ENCODE measurements at places on chromosomes 2 and 18.

- no peak for DNase-seq
Observed at GRCh38 chr18:79903071-79903635, 48.3 kb downstream of the SLC66A2 start.

GRCh38 chr2:235619544-235619943 is 125.7 kb downstream of the AGAP1 start:
- no peak for DNase-seq

GRCh38 chr2:102412199-102412598 is 10.8 kb upstream of the IL18RAP start:
- no peak for DNase-seq

GRCh38 chr2:23615216-23616020 is 230.4 kb downstream of the KLHL29 start:
- no peak for DNase-seq

GRCh38 chr2:204795156-204795555 is 249.9 kb downstream of the PARD3B start:
- no peak for DNase-seq

- DNase-seq: no peak
Observed at GRCh38 chr2:241814393-241814642, 5.3 kb downstream of the NEU4 start.

- DNase-seq: no peak
Observed at GRCh38 chr18:52596748-52597435, 256.9 kb downstream of the DCC start.

DNA sequence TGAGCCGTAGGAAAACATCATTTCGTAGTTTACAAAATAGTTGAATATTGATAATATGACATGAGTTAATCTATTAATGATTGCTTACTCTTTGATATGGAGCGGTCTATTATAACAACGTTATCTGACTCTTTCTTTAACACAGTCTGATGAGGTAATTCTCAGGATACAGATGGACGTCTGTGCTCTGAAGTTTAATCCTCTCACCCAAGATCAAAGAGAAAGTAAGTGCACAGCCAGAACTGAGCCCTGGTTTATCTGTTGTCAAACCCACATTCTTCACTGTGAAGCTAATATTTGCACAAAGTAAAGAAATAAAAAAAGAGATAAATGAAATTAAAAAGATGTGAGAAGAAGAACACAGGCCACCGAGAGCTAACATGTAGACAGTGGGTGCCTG is 190.9 kb upstream of the COPS8 start:
- no peak for DNase-seq

- DNase-seq: no peak
Observed at GRCh38 chr2:128196026-128196425, 105.0 kb downstream of the UGGT1 start.

DNA sequence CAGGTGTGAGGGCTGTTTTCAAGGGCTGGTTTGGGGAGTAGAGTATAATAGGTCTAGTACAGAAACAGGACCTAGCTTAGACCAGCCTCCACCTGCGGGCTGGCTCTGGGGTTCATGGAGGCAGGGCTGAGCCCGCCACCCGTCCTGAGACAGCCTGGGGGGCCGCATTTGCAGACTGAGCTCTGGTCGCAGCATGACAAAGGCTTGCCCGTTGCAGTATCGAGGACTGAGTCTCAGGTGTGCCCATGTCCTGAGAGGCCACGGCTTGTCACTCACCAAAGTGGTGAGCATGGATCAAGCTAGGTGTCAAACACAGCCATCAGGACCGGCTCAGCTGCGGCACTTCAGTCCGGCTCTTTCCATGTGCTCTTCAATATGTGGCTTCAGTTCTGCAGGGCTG is 144.7 kb downstream of the KLHL29 start:
- no peak for DNase-seq

GRCh38 chr2:113124181-113124961 is 3.0 kb upstream of the IL1RN start:
- no peak for DNase-seq

DNA sequence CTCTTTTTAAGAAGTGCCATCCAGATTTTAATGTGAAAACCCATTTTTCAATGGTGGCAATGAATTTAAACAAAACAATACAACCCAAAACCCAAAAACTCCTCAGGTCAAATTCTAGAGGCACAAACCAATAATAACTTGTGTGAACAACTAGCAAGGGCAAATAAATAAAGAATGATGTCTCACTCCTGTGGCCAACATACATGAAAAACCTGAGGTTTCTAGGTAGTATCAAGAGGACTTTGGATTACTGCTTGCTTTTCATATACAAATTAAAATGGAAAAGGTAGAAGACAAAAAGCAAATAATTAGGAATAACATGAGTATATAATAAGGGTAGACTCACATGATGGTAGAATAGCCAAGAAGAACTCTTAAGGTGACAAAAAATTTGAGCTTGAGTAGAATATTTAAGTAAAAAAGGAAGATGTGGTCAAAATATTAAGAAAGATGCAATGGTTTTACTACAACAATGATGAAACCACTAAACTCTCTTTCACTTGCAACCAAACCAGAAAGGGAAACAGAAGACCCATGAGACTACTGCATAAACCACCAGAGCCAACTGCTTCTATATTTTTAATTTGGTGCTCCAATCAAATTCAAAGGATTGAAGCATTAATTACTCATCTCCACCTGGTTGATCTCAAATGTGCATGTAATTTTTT is 53.5 kb downstream of the DARS1 start:
- no peak for DNase-seq

GRCh38 chr18:10516078-10516477 is 9.7 kb upstream of the NAPG start:
- no peak for DNase-seq

DNA sequence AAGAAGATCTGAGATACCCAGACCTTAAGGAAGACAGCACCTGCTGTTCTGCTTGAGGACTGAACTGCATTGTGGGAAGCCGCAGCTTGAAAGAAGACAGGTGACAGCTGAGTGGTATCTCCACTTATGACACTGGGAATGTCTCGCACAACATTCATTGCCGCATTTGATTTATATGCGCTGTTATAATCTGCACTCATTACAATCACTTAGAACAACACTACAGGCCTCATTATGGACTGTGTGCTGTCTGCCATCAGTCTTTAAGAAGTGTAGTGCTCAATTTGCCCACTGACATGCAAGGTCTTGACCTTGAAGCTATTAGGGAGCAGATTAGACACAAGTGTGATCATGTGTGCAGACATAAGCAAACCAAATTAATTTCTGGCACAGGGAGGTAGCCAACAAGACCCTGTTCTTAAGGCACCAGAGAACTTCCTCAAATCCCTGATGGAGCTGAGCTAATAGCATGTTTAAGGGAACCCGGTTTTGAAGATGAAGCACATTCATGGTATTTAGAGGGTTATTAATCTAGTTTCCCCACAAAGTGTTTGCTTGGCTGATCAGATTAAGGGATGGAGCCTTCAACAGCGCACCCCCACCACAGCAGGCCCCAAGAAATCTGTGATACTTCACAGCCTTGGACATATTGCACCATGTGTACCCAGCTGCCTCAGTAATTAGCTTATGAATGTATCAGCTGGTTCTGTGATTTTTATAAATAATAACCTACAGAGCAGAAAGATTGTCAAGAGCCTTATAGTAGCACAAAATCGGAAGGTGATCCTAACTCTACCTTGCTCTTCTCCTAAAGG is 146.8 kb downstream of the SATB2 start:
- DNase-seq: no peak

GRCh38 chr18:765764-766549 is 46.1 kb downstream of the YES1 start:
- DNase-seq: no peak

DNA sequence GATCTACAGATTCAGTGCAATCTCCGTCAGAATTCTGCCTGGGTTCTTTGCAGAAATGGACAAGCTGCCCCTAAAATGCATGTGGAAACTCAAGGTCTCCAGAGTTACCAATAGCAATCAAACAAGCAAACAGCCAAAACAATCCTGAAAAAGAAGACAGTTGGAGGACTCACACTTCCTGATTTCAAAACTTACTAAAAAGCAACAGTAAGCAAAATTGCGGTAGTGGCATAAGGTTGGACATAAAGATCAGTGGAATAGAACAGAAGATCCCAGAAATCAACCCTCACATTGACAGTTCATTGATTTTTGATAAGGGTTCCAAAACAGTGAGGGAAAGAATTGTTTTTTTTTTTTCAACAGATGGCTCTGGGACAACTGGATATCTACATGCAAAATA is 59.7 kb downstream of the NPPC start:
- no peak for DNase-seq

- no peak for DNase-seq
Observed at GRCh38 chr2:168114040-168114439, 133.4 kb downstream of the STK39 start.

DNA sequence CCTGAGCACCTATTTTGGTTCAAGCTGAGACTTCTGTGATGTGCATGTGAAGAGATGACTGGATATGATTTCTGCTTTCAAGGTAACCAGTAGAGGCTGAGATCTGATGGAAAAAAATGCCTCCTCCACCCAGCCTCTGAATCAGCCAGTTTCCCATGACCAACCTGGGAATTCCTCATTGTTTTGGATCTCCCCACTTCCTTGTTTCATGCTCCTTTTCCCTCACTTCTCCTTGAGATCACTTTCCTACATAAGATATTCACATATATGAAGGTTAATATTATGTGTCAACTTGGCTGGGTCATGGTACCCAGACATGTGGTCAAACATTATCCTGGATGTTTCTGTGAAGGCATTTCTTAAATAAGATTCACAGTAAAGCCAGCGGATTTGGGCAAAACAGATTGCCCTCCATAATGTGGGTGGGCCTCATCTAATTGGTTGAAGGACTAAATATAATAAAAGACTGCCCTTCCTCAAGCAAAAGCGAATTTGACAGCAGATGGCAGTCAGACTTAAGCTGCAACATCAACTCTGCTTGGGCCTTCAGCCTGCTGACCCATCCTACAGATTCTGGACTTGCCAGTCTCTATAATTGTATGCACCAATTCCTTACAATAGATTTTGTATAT is 379.4 kb downstream of the TNS1 start:
- DNase-seq: no peak

- DNase-seq: no peak
Observed at GRCh38 chr18:57051657-57052044, 95.2 kb upstream of the BOD1L2 start.

- DNase-seq: no peak
Observed at GRCh38 chr2:6580982-6581381, 284.7 kb downstream of the CMPK2 start.

- DNase-seq: no peak
Observed at GRCh38 chr2:186977433-186978045, 128.6 kb upstream of the ZSWIM2 start.

DNA sequence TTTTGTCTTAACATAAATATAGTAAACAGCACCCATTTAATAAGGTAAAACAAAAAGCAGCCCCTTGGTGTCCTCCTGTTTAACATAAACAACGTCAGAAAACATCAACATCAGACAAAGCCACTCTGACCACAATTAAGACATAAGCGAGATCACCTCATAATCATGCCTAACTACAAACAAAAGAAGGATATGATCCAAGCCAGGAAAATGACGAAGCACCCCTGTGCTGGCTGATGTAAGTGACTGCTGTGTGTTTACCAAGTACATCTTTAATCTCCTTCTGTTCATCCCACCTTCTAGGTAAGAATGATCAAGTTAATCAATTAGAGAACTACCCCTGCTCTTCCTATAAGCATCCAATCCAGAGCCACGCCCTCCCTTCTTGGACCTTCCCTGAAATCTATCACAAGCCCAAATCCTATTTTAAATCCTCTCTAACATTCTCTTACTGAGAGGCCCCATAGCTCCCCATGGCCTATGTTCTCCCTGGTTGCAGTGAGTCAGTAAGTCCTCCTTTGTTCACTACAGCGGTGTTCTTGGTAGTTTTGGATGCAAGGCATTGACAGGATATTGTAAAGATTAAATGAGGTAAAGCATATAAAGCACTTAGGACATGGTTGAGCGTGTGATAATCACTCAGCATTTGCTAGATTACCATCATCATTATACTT is 424.2 kb downstream of the TSN start:
- DNase-seq: no peak

GRCh38 chr2:101676674-101677073 is 20.8 kb upstream of the MAP4K4 start:
- DNase-seq: no peak

- DNase-seq: no peak
Observed at GRCh38 chr18:61991836-61992235, 99.0 kb upstream of the RNF152 start.

DNA sequence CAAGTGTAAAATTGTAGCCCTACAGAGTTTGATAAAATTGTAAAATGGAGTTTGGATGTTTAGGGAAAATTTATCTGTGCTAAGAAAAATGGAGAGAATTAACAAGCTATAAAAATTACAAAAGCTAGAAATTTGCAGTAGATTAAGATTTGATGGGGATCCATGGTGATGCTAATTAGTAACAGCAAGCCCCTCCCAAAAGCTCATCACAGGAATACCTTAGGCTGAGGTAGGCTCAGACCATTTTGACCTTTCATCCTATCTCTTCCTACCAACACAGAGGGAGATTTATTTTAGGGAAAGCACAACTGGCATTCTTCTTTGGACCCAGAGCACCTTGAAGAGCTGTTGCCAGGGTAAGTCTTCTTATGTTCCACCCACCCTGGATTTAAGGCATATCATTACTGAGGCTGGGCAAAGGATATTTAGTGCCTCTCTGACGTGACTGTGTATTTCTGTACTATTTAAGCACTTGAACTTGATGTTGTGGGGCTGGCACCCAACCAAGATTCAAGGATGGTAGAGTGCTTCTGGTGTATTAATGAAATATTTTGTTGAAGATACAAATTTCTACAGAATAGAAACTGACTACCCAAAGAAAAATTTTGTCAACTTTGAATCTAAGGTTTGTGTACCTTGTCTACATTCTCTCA is 70.8 kb upstream of the SLC39A10 start:
- no peak for DNase-seq

DNA sequence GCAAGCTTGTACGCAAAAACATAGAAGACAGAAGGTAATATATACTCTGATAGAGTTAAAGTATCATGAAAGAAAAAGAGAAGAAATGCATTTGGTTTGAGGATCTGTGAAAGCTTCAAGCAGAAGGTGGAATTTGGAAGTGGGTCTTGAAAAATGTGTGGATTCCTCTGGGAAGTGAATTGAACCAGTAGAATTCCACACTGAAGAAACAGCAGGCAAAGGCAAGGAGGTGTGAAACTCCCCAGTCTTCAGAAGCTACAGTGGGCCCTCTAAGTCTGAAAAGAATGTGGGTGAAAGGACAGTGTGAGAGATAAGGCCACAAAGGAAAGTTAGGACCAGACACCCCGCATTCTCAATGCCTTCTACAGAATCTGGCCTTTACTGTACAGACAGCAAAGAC is 25.6 kb downstream of the COBLL1 start:
- no peak for DNase-seq
